ENCODE measurements at places on chromosomes 5 and 9.

DNA sequence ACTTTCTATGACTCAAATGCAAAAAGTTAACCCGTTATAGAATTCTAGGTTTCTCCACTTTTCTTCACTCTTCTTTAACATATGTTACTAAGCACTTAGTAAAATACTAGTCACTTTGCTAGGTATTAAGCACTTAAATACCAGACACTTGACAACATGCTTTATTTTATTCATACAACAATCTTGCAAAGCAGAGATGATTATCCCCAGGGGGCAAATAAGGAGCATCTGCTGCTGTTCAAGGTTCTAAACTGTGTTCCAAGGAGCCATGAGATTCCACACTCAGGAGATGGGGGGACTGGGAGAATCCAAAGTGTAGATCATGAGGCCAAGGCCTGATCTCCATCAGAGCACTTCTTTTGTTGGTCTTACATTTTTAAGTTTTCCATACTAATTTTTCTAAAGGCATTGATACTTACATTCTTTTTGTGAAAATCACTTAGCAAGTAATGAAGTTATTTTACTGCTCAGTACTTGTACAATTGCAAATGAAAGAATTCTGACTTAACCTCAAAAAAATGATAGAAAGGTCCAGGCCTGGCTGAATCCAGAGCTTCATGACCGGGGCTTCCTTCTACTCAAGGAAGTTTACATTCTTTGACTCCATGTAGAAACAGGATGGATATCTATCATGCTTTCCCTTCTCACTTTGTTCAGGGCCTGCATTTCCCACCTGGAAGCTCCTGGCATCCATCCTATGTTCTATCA, 504.4 kb upstream of the WWC1 start:
- no peak for DNase-seq

DNA sequence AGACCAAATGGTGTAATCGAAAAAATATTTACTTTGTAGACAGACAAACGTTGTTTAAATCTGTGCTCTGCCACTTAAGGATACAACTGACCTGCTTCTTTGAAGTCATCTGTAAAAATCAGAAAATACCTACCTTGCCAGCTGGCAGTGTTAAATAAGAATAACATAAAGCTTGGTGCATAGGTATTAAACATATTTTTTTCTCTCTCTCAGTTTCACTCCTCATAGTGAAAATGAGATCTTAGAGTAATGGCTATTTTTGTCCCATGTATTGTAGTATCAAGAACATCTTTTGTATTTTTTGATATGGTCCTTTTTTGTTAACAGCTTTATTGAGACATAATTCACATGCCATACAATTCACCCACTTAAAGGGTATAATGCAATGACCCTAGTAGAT, 17.9 kb upstream of the RANBP17 start:
- DNase-seq: no peak

- DNase-seq: no peak
Measured at GRCh38 chr5:10660135-10660534, 96.3 kb downstream of the ANKRD33B start.

DNA sequence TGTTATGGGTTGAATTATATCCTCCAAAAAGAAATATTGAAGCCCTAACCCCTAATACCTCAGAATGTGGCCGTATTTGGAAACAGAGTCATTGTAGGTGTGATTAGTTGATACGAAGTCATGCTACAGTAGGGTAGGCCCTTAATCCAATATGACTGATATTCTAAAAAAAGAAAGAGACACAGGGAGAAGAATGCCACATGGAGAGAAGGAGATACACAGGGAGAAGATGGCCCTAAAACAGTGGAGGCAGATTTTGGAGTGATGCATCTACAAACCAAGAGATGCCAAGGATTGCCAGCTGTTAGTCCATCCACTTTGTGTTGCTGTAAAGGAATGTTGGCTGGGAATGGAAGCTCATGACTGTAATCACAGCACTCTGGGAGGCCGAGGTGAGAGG, 21.3 kb downstream of the ARRDC3 start:
- no peak for DNase-seq

DNA sequence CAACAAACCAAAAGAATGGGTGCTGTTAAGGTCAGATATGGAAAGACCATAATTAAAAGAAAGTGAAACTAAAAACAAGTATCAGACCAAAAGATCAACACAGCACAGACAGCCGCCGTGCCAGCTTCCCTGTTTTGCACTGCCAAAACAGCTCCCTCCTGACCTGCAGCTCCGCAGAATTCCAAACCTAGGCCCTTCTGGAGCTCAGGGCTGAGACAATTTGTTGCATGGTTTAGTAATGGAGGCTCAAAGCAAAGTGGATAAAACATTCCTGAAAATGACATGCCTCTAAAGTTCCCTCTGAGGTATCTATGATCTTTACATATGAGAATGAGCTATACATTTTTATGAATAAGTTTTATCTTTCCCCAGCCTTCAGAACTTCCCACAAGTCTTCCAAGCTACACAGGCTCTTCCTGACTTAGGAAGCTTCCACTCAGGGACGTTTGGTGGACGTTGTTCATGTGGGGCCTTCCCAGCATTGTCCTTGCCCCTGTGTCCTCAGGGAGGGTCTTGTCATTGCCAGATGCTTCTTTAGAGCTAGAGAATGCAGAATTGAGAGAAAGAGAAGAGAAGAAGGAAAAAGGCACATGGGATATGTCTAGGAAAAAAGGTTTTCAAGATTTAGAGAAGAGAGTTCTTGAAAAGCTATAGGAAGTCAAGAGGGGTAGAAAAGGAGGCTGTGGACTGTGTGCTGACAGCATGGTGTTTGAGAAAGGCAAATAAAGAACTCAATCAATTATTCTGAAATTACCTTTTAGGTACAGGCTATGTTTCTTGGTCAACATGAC, 28.4 kb upstream of the SSBP2 start:
- peak; percentile 23 for DNase-seq

DNA sequence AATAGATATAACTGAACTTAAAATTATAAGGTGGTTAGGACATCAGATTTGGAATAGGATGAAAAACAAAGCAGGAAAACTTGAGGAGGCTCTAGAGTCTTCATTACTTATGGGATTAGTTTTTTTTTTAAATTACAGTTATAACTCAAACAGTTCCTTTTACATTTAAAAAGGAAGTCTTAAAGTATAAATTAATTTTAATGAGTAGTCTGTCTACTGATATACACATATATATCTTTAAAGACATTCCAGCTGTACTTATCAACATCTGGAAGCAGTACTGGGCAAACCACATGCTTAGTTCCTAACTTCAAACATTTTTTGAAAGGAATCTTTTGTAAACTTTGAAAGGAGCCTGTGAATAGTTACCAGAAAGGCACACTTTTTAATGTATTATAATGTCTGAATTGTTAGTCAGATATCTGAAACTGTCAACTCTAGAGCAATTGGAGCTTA, 6.0 kb downstream of the ACTBL2 start:
- DNase-seq: no peak

DNA sequence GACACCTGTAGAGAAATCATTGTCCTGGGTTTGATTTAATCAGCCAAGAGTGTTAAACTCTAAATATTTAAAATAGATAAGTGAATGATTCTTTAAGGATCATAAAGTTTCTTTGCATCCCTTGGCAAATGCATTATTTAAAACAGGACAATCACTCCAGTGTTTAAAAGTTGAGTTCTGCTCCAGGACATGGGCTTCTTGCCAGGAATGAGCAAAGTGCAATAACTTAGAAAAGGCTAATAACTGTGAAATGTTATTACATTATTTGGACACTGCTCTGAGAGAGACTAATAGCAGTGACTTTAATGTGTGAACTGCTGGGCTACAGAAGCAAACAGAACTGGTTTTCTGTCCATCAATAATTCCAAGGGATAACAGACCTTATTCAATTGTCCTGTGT, 283.3 kb downstream of the GABRB2 start:
- no peak for DNase-seq

DNA sequence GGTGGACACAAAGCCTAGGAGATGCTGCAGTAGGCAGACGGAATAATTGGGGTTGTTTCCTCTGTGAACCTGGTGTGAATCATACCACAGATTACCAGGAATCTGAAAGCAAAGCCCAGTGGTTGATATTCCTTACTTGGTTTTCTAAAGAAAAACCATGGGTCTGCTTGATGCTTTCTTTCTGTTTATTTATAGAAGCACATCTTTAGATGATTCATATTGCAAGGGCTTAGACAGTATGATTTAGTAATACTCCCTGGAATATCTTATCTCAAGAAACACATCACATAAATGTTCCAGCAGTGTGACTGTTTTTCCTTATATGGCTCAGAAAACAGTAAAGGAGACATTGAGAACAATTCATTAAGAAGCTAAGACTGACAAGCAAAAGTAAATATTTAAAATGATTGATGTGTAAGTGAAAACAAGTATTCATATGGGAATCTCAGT, 623.3 kb downstream of the RAB3C start:
- no peak for DNase-seq

GRCh38 chr5:175826980-175827379, 44.4 kb upstream of the CPLX2 start:
- no peak for DNase-seq

GRCh38 chr9:76926324-76926741, 20.4 kb upstream of the PRUNE2 start:
- DNase-seq: no peak

DNA sequence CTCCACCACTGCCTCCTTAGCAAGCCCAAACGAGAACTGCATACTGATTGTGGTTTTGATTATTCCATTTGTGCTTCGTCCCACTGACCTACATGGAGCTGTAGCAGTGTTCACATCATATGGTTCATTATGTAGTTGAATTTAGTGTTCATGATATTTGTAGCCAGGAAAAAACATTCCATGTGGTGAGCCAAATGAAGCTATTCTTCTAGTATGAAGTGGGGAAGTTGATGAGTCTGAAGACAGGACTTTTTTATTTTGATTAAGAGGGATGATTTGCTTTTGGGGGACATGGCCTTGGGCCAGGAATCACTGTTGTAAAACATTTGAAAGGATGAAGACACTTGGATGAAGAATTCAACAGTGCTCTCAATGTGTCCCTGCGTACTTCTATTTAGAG, 192.9 kb upstream of the SLC27A6 start:
- no peak for DNase-seq

DNA sequence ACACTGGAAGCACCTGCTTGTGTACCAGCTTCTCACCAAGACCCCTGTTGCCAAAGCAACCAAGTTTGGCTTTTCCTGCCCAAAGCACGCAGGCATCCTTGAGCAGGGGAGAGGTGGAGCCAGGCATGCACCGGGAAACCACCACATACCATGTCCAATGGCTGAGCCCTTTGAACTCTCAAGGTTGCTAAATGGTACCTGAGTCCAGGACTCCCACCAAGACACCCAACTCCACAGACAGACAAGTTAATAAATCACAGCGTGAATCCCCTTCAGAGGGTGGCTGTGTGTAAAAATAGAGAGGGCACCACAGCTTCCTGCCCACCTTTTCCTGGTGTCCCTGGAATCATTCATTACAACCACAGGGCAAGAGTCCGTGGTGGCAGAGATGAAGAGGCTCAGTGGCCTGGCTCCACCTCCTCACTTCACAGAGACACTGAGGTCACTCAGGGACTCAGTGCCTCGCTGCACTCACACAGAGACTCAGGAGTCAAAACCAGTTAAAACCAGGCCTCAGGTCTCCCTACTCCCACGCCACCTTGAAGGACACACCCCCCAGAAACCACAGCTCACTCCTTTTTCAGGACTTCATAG, 143.7 kb downstream of the C5orf15 start:
- no peak for DNase-seq

DNA sequence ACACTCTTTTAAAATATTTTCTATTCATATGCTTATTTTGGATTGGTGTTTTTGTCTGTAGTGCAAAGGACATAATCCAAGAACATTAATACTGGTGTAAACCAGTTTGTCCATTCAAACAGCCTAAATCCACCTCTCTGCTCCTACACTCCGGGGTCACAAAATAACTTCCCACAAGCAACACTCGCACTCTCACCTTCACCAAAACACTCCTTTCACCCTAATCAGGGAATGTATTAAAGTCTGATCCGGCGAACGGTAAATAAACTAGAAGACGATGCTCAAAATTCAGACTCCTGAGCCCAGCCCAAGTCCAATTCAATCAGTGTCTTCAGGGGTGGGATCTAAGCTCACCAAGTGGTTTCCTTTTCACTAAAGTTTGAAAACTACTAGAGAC, 649 bp downstream of the AP3B1 start:
- DNase-seq: no peak

GRCh38 chr5:82074950-82075349, 103.1 kb downstream of the ATG10 start:
- no peak for DNase-seq

GRCh38 chr9:126556560-126557250, 57.0 kb upstream of the LMX1B start:
- DNase-seq: no peak

DNA sequence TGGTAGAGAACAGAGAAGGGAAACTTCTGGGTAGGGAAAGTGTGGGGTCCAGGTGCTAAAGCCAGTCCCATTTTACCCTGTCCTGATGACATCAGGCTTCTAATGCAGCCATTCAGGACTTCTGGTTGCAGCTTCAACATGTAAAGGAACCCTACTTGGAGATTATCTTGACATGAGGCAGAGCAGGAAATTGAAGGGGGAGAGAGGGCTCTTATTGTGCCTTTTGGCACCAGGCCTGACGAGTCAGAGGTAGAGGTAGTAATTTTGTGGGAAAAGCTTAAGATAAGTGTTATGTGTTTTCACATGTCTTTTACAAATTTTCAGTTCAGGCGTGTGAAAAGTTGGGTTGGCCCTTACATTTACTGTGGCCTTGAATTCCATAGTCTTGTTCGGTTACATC, 102.4 kb upstream of the APC start:
- DNase-seq: no peak

GRCh38 chr5:61228229-61228628, 66.0 kb upstream of the SMIM15 start:
- DNase-seq: no peak

GRCh38 chr9:74281674-74282073, 215.5 kb upstream of the RORB start:
- DNase-seq: no peak
